ENCODE measurements at places on chromosomes 16 and 17.
A peak's percentile ranks its signal among the peaks of the same experiment; 100 is the strongest.

GRCh38 chr17:16512011-16512410, 20.0 kb upstream of the LRRC75A start:
- H3K4me1 ChIP-seq, result no peaks in the 10 kb centered on the region
- no peak overlapping the region for H3K27ac ChIP-seq
- peaks cover 4% of the 10 kb centered on the region for H3K27me3 ChIP-seq
- H3K4me3 ChIP-seq, result no peak overlapping the region
- DNase-seq, result no peak

GRCh38 chr16:68607443-68607842, 37.7 kb upstream of the CDH3 start:
- H3K4me1 ChIP-seq, result no peaks in the 10 kb centered on the region
- no peaks in the 10 kb centered on the region for H3K27me3 ChIP-seq
- no peak for DNase-seq

GRCh38 chr17:66915204-66915611, 49.3 kb upstream of the CACNG4 start:
- no peak overlapping the region for H3K27ac ChIP-seq
- no peak overlapping the region for H3K4me3 ChIP-seq
- no peaks in the 10 kb centered on the region for H3K36me3 ChIP-seq

DNA sequence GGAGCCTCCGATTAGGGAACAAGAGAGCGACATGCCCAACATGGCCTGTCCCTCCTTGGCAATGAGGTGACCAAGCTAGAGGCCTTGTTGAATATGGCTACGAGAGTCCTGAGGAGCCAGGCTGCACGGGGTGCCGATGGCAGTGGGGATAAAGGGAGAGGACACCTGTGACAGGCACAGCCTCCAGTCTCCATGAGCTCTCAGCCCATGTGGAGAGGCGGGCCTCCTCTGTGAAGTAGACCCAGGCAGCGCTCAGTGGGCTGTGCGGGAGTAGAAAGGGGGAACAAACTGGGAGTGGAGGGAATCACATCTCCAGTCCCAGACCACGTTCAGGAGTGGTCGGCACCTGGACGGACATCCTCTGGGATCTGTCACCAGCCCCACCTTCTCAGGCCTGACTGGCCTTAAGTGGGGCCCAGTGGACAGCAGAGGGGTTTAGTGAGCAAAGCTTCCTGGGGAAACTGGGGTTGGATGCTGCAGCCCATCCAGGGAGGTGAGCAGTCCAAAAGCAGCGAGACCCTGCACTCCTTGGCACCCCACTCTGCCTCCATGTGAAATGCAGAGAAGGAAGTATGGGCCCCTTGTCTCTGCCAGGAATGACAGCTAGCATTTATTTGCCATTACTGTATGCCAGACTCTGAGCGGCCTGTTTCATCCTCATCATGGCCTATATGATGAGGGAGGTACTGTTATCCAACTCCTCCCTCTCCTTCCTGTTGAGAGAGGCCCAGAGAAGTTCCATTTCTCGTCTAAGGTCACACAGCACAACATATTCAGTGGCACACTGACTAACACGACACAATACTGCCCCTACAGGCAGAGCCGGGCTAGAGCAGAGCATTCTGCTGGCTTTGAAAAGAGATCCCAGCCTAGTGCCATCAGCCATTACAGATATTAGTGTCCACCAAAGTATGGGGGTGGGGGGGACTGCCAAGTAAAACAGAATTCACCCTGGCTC, 4.5 kb upstream of the TMEM92 start:
- peak; percentile 72 for DNase-seq
- no peaks in the 10 kb centered on the region for H3K36me3 ChIP-seq
- H3K27ac ChIP-seq, result no peak overlapping the region
- no peak overlapping the region for H3K4me3 ChIP-seq

DNA sequence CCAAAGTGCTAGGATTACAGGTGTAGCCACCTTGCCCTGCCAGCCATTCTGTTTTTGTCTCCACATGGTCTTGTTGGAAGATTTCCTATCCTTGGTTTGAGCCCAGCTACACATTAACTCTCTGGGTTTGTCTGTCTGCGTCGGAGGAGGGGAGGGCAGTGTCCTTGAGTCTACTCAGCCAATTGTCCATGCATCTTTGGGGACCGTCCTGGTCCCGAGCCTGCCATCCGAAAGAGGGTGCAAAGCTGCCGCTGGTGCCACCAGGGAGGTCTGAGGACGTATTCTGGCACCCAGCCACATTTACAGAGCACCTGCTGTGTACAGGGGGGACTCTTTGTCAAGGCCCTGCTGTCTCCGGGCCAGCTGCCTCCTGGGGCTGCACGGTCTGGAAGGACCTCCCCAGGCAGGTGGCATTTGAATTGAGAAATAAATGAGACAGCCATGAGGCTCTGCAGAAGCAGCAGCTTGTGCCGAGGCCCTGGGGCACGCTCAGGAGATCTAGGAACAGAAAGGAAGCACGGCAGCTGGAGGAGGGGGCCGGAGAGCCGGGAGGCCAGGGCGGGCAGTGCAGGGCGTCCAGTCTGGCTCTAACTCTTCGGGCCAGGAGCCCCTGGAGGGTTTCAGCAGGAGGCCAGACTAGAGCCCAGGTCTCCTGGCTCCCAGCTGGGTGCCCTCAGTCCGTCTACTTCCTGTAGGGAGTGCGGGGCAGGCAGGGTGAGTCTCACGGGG, 1.5 kb downstream of the CYBA start:
- DNase-seq, result no peak
- peak overlapping the region; percentile 84 for H3K27ac ChIP-seq
- H3K4me3 ChIP-seq, result no peak overlapping the region
- no peaks in the 10 kb centered on the region for H3K27me3 ChIP-seq

- H3K27ac ChIP-seq, result no peak overlapping the region
- no peaks in the 10 kb centered on the region for H3K27me3 ChIP-seq
- no peaks in the 10 kb centered on the region for H3K4me1 ChIP-seq
These were observed 1324.1 kb downstream of the CDH8 start for GRCh38 chr16:60712144-60712543.

GRCh38 chr17:71850812-71851211, 270.0 kb upstream of the SOX9 start:
- DNase-seq, result no peak
- no peaks in the 10 kb centered on the region for H3K4me1 ChIP-seq
- H3K27ac ChIP-seq, result no peak overlapping the region
- no peak overlapping the region for H3K4me3 ChIP-seq

GRCh38 chr16:50202926-50203624, 50.0 kb downstream of the TENT4B start:
- H3K36me3 ChIP-seq, result no peaks in the 10 kb centered on the region
- DNase-seq, result no peak
- no peak overlapping the region for H3K4me3 ChIP-seq
- H3K4me1 ChIP-seq, result no peaks in the 10 kb centered on the region
- no peak overlapping the region for H3K27ac ChIP-seq
- H3K27me3 ChIP-seq, result no peaks in the 10 kb centered on the region
